IPS DF 6.9 (cell line): ENCODE measurements at places on chromosomes 2 and 18.

GRCh38 chr2:157216286-157216965, 41.1 kb upstream of the GALNT5 start:
- no peak overlapping the region for H3K4me3 ChIP-seq
- no peaks in the 10 kb centered on the region for H3K36me3 ChIP-seq
- H3K27me3 ChIP-seq: no peaks in the 10 kb centered on the region

GRCh38 chr2:234331566-234331965, 165.3 kb downstream of the ARL4C start:
- H3K4me3 ChIP-seq: no peak overlapping the region
- DNase-seq: no peak
- H3K27me3 ChIP-seq: no peaks in the 10 kb centered on the region
- peaks cover 2% of the 10 kb centered on the region for H3K4me1 ChIP-seq
- no peak overlapping the region for H3K27ac ChIP-seq

DNA sequence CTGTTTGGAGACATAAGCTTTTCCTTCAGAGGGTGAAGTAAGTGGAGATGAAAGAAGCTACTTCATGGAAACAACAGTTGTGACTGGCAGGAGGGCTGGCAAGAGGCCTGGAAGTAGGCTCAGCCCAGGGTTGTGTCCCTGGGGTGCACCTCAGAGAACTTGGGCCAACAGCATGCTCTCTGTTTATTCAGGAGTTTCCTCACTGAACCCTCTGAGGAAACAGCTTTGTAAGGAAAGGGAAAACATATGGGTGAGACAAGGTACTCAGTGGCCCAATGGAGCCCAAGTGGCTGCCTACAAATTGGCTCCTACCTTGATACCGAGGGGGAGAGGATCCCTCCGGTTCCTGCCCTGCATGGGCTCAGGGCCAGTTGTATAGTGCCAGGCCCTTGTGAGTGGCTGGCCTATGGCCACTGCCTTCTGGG, 115.5 kb upstream of the ITGA6 start:
- no peaks in the 10 kb centered on the region for H3K36me3 ChIP-seq
- no peaks in the 10 kb centered on the region for H3K27me3 ChIP-seq
- H3K27ac ChIP-seq: no peak overlapping the region
- H3K4me3 ChIP-seq: no peak overlapping the region

- no peak overlapping the region for H3K27ac ChIP-seq
- DNase-seq: no peak
- no peaks in the 10 kb centered on the region for H3K27me3 ChIP-seq
- H3K36me3 ChIP-seq: no peaks in the 10 kb centered on the region
- no peak overlapping the region for H3K4me3 ChIP-seq
These were observed 182.3 kb upstream of the PGAP1 start for GRCh38 chr2:197108758-197109157.

- no peaks in the 10 kb centered on the region for H3K27me3 ChIP-seq
- DNase-seq: no peak
- no peaks in the 10 kb centered on the region for H3K36me3 ChIP-seq
These were observed 673.2 kb downstream of the TMEM182 start for GRCh38 chr2:103435010-103435409.

GRCh38 chr2:231541645-231542044, 11.4 kb upstream of the NMUR1 start:
- no peak for DNase-seq
- H3K27ac ChIP-seq: no peak overlapping the region
- no peaks in the 10 kb centered on the region for H3K4me1 ChIP-seq
- no peak overlapping the region for H3K4me3 ChIP-seq
- no peaks in the 10 kb centered on the region for H3K27me3 ChIP-seq
- no peaks in the 10 kb centered on the region for H3K36me3 ChIP-seq

DNA sequence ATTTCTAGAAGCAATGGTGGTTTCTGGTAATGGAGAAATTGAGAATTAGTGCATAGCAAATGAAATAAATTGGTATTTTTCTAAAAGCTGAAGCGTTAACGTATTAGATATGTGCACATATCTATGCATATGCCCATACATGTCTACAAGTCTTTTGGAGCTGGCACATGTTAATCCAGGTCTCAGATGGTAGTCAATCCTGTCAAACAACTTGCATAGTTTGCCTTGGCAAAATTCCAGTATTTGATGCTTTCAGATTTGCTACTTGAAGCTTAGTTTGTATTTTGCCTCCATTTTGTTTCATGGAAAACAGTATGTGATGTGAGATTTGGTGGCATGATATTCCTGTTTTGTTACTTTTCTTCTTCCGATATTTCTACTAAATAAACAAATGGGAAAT, 304.6 kb downstream of the PARD3B start:
- H3K27me3 ChIP-seq: no peaks in the 10 kb centered on the region
- H3K4me3 ChIP-seq: no peak overlapping the region
- no peak for DNase-seq

DNA sequence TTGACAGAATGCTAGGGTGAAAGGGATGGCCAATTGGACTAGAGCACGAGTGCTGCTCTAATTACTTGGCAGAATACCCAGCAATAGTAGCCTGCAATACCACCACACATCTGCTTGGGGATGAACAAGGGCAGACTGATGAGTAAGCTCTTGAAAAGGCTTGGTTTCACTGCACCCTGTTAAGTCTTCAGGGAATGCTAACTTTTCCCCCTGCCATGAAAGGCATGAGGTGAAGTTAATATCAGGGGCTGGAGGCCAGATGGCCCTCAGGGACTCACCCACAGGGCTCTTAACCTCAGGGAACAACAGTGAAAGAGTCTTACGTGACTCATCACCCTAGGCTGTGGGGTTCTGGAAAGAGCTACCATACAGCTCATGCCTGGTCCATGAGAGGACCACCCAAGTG, 51.7 kb upstream of the MYL1 start:
- no peak overlapping the region for H3K27ac ChIP-seq
- no peaks in the 10 kb centered on the region for H3K4me1 ChIP-seq

DNA sequence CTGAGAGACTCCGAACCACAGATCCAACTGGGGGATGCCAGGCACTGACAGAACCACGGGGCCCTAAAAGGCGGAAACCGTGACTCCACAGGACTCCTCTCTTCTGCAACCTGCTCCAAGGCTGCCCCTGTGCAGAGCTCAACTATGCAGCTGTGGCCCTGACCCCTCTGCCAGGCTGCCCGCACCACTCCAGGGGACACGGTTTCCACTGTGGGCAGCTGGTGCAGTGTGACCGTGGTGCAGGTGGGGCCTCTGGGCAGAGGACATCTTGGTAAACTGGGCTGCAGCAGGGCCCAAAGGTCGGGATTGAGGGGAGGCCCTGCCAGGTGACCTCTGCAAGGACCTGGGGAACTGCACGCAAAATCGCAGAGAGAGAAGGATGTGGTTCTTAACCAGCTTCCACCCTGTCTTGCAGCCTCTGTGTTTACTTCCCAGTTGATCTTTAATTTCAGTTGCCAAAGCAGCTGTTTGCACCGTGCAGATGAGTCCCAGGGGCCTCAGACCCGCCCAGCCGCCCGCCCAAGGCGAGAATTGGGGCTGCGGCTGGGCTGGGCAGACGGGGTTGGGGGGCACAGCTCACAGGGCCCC, 104.6 kb upstream of the CTDP1 start:
- DNase-seq: no peak
- no peaks in the 10 kb centered on the region for H3K4me1 ChIP-seq
- no peaks in the 10 kb centered on the region for H3K27me3 ChIP-seq
- H3K27ac ChIP-seq: no peak overlapping the region
- H3K4me3 ChIP-seq: no peak overlapping the region

- no peaks in the 10 kb centered on the region for H3K4me1 ChIP-seq
- H3K36me3 ChIP-seq: no peaks in the 10 kb centered on the region
- no peak overlapping the region for H3K4me3 ChIP-seq
- H3K27ac ChIP-seq: no peak overlapping the region
These were observed 226.3 kb downstream of the NBAS start for GRCh38 chr2:15334644-15335326.

GRCh38 chr2:84959095-84959565, 11.8 kb upstream of the KCMF1 start:
- H3K4me1 ChIP-seq: peaks cover 11% of the 10 kb centered on the region
- no peak for DNase-seq
- H3K27me3 ChIP-seq: no peaks in the 10 kb centered on the region

DNA sequence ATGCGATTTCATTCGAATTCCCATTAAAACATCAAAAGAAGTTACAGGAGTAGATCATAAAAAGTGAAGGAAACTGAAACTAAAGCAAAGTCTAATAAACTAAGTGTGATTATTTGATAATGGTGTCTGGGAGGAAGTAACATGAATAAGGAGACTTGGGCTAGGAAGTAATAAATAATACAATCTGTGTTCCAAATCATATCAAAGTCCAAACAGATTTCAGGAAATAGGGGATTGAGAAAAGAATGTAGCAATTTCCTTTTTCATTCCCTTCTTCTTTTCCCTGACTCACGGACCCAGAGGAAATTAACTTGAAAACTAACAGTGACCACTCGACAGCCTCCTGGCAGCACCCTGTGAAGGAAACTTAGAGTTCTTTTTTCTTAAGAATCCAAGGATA, 758.4 kb upstream of the GCFC2 start:
- DNase-seq: no peak
- H3K4me3 ChIP-seq: no peak overlapping the region
- H3K27ac ChIP-seq: no peak overlapping the region
- H3K36me3 ChIP-seq: no peaks in the 10 kb centered on the region

- H3K4me3 ChIP-seq: no peak overlapping the region
- H3K36me3 ChIP-seq: no peaks in the 10 kb centered on the region
- no peak overlapping the region for H3K27ac ChIP-seq
These were observed 226.1 kb upstream of the HNRNPA3 start for GRCh38 chr2:176986487-176986886.

- no peak overlapping the region for H3K4me3 ChIP-seq
- no peak overlapping the region for H3K27ac ChIP-seq
- H3K4me1 ChIP-seq: no peaks in the 10 kb centered on the region
- peaks cover 3% of the 10 kb centered on the region; the same call in 1 of the 2 replicates for H3K27me3 ChIP-seq
These were observed 1.9 kb downstream of the CDH20 start for GRCh38 chr18:61334951-61335683.

- no peak overlapping the region for H3K4me3 ChIP-seq
- DNase-seq: no peak
- no peaks in the 10 kb centered on the region; the same call in 1 of the 2 replicates for H3K4me1 ChIP-seq
- no peak overlapping the region for H3K27ac ChIP-seq
These were observed 31.8 kb downstream of the NYAP2 start for GRCh38 chr2:225431105-225431863.

DNA sequence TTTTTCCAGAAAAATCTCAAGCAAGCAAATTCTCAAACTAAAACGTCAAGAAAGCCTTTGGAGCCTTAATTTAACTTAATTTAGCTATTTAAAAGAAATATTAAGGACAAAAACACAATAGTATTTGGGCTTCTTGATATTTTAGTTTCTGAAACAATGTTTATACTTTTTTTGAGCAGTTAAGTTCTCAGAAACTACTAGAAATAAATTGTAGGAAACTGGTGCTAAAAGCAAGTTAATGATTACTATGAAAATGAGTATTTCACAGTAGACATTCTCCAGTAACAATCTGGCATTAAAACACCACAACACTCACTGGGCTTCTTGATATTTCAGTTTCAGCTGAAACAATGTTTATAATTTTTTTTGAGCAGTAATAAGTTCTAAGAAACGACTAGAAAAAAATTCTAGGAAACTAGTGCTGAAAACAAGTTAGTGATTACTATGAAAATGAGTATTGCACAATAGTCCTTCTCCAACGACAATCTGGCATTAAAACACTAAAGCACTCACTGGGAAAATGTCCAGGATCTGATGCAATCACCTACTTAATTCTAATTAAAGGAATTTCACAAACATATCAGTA, 45.1 kb downstream of the TRAK2 start:
- H3K27me3 ChIP-seq: no peaks in the 10 kb centered on the region
- H3K4me1 ChIP-seq: no peaks in the 10 kb centered on the region
- H3K27ac ChIP-seq: no peak overlapping the region
- no peak for DNase-seq
- H3K4me3 ChIP-seq: no peak overlapping the region
- no peaks in the 10 kb centered on the region for H3K36me3 ChIP-seq

- peaks cover 20% of the 10 kb centered on the region for H3K27me3 ChIP-seq
- no peaks in the 10 kb centered on the region for H3K4me1 ChIP-seq
- DNase-seq: no peak
- H3K4me3 ChIP-seq: no peak overlapping the region
These were observed 4.1 kb upstream of the PRKCE start for GRCh38 chr2:45647356-45647755.

DNA sequence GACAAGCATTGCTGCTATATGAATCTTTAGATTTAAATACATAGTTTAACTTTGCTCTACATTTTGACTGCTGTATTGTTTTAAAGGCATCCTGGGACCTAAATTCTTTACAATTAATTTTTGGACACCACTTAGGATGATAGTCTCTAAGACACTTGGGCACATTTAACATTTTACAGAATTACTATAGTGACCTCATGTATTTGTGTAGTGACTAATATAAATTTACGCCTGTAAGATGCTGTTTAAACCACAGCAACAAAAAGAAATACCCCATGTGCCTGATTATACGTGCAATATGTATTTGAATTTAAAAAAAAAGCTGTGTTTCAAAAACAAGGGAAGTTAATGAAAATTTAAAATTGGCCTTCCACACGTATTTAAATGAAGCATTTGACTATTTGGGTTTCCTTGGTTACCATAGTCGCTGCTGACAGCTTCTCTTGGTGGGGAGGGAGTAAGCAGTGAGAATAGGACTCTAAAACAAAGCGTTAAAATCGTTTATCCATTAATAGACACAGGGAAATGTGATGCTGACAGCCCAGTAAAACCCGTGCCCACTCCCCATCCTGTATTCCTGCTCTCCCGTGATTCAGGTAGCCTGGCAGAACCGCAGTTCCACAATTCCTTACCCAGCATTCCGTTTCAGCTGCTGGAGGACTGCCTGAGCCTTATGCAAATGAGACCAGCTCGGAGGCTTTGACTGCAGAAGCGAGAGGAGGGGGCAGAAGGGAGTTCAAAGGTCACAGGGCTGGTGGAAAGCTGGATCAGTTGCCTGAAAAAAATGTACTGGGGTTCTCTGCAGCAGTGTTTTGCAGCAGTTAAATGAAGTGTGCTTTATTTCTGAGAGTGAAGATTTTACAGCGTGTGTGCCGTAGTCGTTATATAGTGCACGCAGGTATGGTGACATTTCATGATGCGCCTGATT, 104.3 kb downstream of the CSRNP3 start:
- DNase-seq: peak; percentile 68
- H3K36me3 ChIP-seq: no peaks in the 10 kb centered on the region
- no peaks in the 10 kb centered on the region for H3K4me1 ChIP-seq
- no peaks in the 10 kb centered on the region for H3K27me3 ChIP-seq

DNA sequence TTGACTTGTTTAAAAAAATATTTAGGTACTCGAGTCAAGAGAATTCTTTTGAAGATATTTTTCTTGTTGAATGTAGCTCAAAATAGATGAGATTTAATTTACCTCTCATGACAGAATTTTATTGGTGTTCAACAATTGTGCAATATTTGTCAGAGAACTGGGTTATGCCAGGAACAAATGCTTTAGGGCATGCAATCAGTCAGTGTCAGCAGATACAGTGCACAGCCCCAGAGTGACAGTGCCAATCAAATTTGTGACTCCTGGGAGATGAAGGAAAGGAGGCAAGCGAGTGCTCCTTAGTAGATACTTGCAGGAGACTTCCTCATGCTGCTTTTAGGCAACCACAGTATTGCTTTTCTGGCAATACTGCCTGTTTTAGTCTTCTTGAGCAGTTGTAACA, 81.2 kb upstream of the DSEL start:
- DNase-seq: no peak
- no peak overlapping the region for H3K27ac ChIP-seq
- H3K27me3 ChIP-seq: no peaks in the 10 kb centered on the region
- H3K4me3 ChIP-seq: no peak overlapping the region
- no peaks in the 10 kb centered on the region for H3K36me3 ChIP-seq
- H3K4me1 ChIP-seq: no peaks in the 10 kb centered on the region

GRCh38 chr2:128234613-128235012, 84.1 kb downstream of the HS6ST1 start:
- H3K27me3 ChIP-seq: peaks cover 3% of the 10 kb centered on the region; the same call in 1 of the 2 replicates
- no peaks in the 10 kb centered on the region for H3K36me3 ChIP-seq
- H3K27ac ChIP-seq: no peak overlapping the region
- H3K4me3 ChIP-seq: no peak overlapping the region
- peaks cover 1% of the 10 kb centered on the region; the same call in 1 of the 2 replicates for H3K4me1 ChIP-seq
- DNase-seq: no peak
